Left ventricle myocardium superior (tissue), 1 donor: ENCODE measurements at places on chromosomes 7 and 10.

DNA sequence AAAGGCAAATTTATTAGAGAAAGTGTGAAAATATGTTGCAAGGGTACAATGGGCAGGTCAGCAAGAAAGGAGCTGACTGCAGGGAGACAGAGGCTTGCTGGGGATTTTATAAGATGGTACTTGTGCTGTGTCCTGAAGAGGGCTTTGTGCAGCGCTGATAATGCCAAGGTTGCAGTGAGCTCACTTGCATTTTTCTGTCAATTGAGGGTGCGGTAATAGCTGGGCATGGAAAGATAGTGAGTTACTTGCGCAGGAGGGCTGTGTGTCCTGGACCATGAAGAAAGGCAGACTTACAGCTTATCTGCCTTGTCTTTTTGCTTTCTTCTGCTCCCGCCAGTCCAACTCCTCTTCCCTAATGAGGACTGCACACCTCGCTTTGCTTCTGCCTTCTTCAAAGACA is 12.5 kb downstream of the CDC123 start:
- no peak for DNase-seq

DNA sequence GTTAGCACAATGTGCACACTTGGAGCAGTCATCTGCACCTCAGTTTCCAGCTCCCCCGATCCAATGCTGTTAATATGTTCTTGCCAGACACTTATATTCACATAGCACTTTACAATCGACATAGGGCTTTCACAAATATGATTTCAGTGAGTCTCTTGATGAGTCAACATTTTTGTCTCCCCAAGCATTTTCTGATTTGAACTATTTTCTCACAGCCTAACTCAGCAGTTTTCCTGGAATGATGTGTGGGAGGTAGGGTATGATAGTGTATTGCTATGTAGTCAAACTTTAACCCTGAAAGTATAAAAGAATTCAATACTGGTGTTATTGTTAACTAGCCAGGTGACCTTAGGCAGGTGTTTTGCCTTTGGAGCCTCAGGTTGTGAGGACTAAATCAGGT is 82.5 kb upstream of the LRGUK start:
- DNase-seq: no peak

GRCh38 chr7:43876241-43876640 is 6.9 kb upstream of the MRPS24 start:
- DNase-seq: no peak

GRCh38 chr10:22341190-22341925 is 3.9 kb upstream of the SPAG6 start:
- no peak for DNase-seq

DNA sequence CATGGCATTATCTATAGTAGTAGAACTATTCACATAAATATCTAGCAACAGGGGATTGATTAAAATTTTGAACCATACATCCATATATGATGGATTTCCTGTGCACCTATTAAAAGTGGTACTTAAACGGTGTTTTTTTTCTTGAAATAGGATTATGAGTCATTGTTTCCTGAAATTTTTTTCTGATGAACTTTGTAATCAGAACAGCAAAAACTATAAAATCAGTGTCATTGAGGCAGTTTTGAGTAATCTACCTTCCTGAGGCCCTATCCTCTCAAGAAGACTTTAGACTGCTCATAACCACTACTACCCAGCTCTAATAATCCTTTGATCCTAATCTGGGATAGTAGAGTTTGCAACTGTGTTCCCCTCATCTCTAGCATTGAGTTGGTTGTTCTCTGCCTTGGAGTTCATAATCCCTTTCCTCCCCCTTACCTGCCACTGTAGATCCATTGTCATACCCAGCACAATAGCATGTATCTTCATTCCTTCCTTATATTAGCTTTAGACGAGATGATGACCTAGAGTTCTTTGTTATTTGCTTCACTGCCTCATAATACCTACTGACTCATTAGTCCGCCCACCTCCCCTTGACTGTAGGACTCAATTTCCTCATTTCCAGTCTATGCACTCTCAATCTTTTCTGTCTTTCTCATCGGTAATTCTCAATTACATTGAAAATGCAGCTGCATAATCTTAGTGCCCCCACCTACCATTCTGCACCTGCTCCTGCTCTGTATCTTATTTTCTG is 133.4 kb downstream of the LRRC4 start:
- no peak for DNase-seq

DNA sequence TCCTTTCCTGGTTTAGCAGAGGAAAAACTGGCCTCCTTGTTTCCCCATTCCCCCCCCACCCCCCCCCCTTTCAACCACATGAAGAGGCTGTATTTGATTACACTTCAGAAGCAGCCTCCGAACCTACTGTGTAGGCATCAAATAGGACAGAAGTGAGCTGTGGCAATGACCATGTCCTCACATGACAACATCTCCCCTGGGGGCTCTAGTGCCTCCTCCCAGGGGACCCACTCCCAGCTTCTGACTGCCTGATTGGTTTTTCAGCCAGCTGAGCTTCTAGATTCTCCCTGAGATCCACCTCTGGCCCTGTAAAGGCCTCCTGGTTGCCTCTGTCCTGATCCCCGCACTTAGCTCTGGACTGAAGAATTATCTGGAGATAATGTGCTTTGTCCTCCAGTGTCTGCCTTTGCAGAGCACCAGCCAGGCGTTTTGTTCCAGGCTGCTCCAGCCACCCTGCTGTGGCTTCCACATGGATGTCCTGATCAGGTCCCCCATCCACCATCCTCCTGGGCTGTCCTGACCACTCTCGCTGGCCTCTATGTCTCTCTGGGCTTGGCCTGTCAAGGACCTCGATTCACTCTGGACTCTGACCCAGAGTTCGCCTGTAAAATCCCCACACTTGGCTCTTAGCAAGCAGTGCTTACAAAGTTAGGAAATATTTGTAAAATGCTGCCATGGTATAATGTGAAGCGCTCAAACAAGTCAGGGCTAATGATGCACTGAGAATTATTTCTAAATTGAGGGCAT is 42.4 kb upstream of the TOMM7 start:
- no peak for DNase-seq

DNA sequence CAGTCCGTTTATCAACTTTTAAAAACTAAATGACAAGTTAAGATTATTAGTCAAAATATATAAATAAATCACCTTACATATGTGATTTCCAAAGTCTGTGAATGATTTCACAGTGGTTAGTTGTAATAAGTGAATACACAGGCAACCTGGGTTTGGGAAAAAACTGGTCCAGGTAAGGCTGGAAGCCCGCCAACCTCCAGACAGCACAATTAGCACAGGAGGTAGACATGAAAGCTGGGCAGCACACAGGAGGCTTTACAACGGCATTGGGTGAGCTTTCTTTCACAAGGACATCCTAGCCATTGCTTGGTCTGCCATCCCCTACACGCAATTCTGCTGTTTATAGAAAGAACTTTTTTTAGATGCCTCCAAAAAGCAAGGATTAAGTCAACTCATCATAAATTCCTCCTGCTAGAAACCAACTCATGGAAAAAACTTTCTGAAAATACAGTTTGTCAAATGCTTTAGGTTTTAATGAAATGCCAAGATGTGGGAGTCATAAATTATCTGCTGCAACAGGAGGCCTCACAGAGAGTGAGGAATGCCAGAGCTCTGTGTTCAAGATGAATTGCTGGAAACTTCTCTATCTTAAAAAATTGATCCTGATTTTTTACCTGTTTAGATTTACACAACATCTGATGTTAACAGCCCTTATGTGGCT is 346.8 kb upstream of the NFE2L3 start:
- DNase-seq: no peak

GRCh38 chr7:47355684-47356083 is 226.2 kb downstream of the TNS3 start:
- DNase-seq: no peak

DNA sequence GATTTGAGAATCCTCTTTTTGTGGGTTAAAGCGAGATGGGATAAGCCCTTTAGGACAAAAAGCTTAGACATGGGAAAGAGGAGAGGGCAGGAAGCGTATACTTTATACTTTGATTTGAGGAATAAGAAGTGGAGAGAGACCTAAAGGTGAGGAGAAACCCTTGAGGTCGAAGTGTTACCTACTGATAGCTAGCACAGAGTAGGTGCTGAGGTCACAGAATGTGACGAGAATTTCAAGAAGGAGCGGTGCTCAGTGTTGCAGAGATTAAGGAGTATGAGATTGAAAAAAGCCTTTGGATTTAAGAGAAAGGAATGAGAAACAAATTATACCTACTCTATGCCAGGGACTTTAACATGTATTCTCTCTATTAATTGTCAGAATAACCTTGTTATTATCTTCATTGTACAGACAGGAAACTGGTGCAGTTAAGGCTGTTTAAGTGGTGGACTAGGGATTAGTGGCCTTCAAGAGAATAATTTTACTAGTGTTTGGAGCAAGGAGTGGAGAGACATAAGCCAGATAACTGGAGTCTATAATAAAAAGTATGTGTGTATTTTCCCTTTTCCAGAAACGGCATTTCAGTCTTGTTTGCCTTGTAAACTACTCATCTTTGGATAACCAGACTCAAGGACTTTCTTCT is 8.8 kb downstream of the CAPZA2 start:
- no peak for DNase-seq

- DNase-seq: no peak
Measured at GRCh38 chr10:24882047-24882698, 70.2 kb downstream of the PRTFDC1 start.

DNA sequence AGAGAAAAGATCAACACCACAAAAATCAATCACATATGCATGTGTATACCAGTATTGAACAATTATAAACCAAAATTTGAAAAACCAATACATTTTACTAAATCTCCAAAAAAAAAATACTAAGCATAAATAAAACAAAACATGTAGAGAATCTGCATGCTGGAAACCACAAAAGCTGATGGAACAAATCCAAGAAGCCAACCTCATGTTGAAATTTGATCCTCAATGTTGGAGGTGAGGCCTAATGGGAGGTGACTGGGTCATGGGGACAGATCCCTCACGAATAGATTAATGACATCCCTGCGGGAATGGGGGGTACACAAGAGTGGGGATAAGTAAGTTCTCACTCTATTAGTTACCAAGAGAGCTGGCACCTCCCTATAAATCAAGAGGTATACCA is 82.5 kb downstream of the OAT start:
- no peak for DNase-seq

GRCh38 chr10:17872191-17873091 is 63.3 kb downstream of the MRC1 start:
- no peak for DNase-seq

- DNase-seq: no peak
Measured at GRCh38 chr10:82213784-82214183, 338.8 kb downstream of the NRG3 start.
